Right cardiac atrium (tissue), 5 donors: ENCODE measurements at places on chromosomes 3 and 15. TPM values are rescaled to one million over a fixed set of nuclear protein-coding genes. Genes with fewer than 3 reads are reported as not detected.

DNA sequence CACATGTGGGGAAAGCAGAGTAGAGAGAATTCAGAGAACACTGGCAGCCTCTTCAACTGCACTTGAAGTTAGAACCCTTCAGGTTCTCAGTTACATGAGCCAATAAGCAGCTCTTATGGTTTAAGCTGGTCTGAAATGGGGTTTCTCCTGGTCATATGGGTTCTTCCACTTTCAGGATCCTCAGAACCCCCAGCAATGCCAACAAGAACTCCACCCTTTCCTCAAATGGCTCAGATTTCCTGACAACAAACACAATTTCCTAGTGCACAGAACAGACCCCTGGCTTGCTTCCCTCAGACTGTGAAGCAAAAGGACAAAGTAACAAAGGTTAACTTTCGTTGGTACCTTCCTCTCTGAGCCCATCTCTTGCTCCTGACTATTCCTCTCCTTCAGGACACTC lies 23.9 kb upstream of the FRMD4B start:
- DNase-seq, result no peak

GRCh38 chr3:186705882-186706780 lies 11.0 kb upstream of the KNG1 start:
- DNase-seq, result no peak

DNA sequence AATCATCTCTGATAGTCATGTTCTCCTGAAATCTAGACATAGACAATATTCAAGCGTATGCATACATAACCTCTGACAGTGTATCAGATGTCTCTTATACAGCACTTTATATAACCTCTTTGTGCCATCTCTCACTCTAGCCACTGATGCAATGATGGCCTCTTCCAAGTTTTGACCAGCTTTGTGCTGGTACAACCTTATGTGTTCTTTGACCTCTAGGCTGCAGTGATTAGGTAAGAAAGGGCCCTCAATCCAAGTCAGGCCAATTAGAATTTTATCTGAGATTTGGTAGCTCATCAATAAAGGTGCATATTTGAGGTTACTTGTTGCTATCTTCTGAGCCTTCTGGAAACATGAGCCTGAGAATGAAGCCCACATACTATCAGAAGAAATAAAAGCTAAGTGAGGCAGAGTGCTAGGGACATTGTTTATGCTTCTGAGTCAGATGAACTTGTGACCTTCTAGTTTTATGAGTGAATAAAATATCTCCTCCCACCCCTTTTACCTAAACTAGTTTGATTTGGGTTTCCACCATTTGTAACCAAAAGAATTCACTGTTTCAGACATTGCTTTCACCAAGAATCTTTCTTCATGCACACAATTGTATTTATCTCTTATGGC lies 283.2 kb upstream of the SUCLG2 start:
- DNase-seq, result no peak

DNA sequence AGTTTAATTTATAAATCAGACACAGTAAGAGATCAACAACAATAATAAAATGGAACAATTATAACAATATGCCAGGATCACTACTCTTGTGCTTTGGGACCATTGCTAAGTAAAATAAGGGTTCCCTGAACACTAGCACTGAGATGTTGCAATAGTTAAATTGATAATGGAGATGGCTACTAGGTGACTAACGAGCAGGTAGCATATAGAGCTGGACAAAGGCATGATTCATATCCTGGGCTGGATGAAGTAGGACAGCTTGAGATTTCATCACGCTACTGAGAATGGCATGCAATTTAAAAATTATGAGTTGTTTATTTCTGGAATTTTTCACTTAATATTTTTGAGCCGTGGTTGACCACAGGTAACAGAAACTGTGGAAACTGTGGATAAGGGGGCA lies 20.7 kb upstream of the MYZAP start:
- DNase-seq, result no peak

DNA sequence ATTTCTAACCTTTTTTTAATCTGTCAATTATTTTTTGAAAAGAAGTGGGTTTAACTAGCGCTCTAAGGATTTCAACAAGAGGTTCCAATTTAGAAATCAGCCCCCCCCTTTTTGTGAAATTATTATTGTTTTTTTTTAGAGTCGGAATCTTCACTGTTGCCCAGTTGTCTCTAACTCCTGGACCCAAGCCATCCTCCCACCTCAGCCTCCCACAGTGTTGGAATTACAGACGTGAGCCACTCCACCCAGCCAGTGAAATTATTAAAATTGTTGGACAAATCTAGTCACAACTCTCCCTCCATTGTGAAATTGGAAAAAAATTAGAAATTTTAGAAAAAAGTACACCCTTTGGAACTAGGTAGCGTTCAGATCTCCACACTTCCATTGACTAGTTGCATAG lies 2.5 kb downstream of the AKAP13 start:
- no peak for DNase-seq

DNA sequence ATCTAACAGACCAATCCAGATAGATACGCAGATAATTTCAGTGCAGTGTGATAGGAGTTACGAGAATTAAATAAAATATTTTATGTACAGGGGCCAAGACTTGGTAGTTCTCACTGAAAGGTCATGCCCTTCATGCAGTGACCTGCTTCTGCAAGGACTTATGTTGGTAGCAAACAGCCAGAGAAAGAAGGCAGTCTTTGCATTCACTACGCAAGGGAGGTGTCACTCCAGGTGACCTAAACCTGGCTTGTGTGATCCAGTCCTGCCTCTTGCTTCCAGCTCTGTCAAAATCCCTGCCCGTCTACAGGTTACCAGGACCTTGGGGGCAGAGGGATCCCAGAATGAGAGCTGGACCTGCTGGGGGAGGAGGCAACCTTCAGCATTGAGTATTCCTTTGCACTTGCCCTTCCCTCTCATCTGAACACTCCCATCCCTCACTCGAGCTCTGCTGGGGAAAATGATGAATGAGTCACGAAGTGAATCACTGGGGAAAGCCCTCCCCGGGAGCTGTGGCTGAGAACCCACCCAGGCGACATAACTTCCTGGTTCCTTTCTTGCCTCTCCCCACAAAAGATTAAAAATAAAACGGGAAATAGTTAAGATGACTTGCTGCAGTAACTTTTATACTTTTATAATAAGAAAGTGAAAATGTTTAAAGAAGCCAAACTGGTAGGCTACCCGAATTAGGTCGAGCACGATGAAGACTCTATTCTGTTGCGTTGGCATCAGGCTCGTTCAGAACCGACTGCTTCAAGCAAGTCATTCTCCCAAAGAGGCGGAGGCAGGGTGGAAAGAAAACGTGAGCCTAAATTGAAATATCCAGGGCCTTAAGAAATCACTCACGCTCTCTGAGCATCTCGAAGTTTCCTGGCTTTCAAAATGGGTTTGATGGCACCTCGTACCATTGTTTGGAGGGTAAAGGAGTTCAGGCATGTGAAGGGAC lies 216.1 kb downstream of the SLCO3A1 start:
- DNase-seq, result peak; percentile 63

GRCh38 chr3:32315441-32315840 lies 76.2 kb upstream of the CMTM7 start:
- no peak for DNase-seq

DNA sequence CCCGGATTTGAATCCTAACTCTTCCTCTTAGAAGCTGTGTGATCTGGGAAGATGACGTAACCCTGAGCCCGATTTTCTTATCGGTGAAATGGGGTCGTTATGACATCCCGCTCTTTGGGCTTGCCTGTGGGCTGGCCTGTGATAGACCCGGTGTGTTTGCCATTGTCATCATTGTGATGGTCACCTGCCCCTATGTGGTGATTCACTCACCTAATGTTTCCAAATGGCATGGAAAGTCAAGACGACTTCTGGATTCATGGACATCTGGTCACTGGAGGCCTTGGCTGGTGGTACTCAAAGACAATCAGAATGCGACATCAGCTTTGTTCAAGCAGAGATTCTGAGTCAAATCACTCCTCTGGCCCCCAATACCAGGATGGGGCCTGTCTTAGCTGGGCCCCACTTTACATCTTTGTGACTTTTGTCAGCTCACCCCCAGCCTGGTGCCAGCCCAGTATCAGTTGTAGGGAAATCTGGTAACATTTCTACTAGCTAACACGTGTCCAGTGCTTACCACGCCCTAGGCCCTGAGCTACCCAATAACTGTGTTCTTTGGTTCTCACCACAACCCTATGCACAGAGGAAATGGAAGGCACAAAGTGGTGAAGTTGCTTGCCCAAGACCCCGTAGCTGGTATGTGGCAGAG lies 2.8 kb downstream of the TMEM43 start:
- no peak for DNase-seq

Gene OXTR
- polyA plus RNA-seq, result 0.11 TPM

Gene FMN1
- polyA plus RNA-seq, result 0.63 TPM
